ENCODE measurements at places on chromosomes 7 and 10.

- H3K4me1 ChIP-seq = peaks cover 5% of the 10 kb centered on the region
- H3K27me3 ChIP-seq = no peaks in the 10 kb centered on the region
- H3K27ac ChIP-seq = no peak overlapping the region
- DNase-seq = peak; percentile 40
Observed at GRCh38 chr7:51352174-51353100, 35.8 kb upstream of the COBL start.

DNA sequence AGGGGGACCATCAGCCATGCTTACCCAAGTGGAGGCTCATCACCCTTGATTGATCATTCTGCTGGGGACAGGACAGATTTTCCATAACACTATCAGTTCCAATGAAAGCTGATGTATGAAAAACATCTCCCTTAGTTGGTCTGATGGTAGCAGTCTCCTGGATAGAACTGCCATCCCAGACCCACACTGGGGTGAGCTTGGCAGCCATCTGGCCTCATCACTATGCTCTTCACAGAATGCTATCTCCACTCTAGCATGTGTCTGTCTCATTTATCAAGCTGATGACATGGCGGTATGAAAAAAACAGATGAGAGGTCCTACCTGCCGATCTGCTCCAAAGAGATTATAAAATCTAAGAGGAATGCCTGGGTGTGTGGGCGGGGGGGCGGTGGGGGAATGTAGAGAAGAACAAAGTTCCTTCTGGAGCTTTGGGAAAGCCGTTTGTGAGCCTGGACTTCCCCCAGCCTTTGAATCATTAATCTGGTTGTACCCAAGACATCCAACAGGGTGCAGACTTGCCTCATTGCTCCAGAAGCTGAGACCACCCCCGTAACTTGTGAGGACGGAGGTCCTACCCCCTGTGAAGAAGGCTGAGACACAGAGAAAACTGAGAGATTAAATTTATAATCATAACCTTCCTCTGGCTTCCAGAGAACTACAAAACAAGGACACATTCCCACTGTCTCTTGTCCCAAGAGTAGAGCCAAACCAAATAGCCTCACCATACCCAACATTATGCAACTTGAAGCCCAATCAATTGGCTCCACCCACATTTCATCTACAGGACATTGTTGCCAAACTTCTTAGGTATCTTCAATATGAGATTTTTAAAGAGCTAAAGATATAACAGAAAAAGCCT is 340.8 kb downstream of the KCNMA1 start:
- no peaks in the 10 kb centered on the region for H3K36me3 ChIP-seq
- H3K4me1 ChIP-seq = no peaks in the 10 kb centered on the region
- H3K27me3 ChIP-seq = no peaks in the 10 kb centered on the region

DNA sequence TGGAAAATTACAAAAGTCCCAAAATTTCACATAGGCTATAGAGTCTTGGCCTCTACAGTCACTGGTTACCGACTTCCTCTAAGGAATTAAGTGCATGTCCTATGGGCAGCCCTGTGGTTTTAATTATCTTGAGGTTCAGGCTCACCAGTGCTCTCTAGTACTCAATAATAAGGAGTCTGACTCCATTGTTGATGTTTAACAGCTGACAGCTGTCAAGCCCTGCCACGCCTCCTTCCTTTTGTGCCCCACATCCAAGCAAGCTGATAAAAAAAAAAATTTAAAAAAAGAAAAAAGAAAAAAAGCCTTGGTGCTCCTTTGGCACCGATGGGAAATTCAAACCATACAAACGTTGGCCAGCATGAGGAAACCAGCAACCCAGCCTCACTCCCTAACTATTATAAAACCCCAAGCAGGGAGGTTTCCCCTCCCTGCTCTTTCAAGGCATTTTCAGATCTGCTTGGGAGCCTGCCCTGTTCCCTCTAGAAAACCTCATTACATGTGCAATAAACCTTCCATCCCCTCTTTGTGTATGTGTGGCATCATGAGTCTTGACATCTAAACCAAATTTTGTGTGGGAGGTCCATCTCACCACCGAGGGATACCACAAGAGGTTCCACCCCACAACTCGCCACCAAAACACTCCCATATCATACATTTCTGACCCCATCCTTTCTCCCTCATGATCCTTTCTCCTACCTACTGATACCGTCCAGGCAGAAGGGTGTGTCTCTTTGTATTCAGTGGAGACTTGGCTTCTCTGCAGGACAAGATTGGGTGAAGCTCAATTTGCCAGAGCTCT is 70.9 kb upstream of the CCDC71L start:
- DNase-seq = no peak
- no peaks in the 10 kb centered on the region for H3K36me3 ChIP-seq
- H3K4me1 ChIP-seq = no peaks in the 10 kb centered on the region
- no peaks in the 10 kb centered on the region for H3K27me3 ChIP-seq
- H3K27ac ChIP-seq = no peak overlapping the region

- no peak for DNase-seq
- no peaks in the 10 kb centered on the region for H3K36me3 ChIP-seq
- no peak overlapping the region for H3K27ac ChIP-seq
- no peak overlapping the region for H3K4me3 ChIP-seq
- no peaks in the 10 kb centered on the region for H3K27me3 ChIP-seq
- H3K4me1 ChIP-seq = no peaks in the 10 kb centered on the region
Observed at GRCh38 chr7:10634239-10634638, 339.4 kb upstream of the PHF14 start.

GRCh38 chr7:37508118-37508517 is 59.5 kb upstream of the ELMO1 start:
- no peak overlapping the region for H3K4me3 ChIP-seq
- no peaks in the 10 kb centered on the region for H3K36me3 ChIP-seq
- no peak overlapping the region for H3K27ac ChIP-seq
- DNase-seq = no peak
- no peaks in the 10 kb centered on the region for H3K4me1 ChIP-seq

- H3K4me3 ChIP-seq = peak overlapping the region; percentile 74
- peaks cover 82% of the 10 kb centered on the region for H3K4me1 ChIP-seq
- no peak for DNase-seq
- H3K27me3 ChIP-seq = peaks cover 11% of the 10 kb centered on the region
- H3K27ac ChIP-seq = peak overlapping the region; percentile 99
Observed at GRCh38 chr7:27155816-27156507, 513 bp downstream of the HOXA7 start.
